ENCODE measurements at places on chromosomes 3 and 15.

DNA sequence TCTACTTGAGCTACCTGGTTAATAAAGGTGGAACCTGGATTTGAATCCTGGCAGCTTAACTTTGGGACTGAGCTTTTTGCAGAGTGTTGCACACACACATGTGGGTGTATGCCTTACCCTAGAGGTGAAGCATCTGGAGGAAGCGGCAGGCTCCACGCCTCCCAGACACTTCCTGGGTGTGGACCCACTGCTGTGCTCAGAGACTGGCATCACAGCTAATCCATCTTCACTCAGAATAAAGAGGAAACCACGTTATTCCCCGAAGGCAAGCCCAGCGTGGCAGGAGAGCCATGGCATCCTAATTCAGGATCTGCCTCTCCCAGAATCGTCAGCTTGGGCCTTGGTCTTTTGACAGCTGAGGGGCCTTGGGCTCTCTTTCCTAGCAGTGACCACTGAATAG, 25.5 kb downstream of the CCDC13 start:
- DNase-seq: peak; percentile 29

GRCh38 chr15:48654801-48655200, 9.3 kb upstream of the FBN1 start:
- no peak for DNase-seq

- no peak for DNase-seq
Observed at GRCh38 chr3:116318370-116318769, 126.9 kb downstream of the LSAMP start.

GRCh38 chr3:186788482-186789370, 5.3 kb downstream of the EIF4A2 start:
- no peak for DNase-seq

DNA sequence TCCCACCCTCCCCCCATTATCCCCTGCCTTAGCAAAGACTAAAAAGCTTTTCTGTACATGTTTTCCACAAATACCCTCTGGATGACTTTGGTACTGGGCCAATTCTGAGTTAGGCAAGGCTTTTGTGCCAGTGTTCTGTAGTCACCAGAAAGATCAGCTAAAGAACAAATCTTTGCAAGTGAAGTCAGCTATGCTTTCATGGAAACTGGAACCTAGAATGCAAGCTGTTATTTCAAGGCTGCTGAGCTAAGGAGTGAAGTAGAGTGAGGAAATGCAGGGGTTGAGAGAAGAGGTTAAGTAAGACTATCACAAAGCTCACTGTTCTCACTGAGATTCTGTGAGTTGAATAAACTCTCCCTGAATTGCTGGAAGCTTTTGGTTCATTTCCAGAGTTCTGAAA, 107.8 kb upstream of the CNTN3 start:
- DNase-seq: no peak

DNA sequence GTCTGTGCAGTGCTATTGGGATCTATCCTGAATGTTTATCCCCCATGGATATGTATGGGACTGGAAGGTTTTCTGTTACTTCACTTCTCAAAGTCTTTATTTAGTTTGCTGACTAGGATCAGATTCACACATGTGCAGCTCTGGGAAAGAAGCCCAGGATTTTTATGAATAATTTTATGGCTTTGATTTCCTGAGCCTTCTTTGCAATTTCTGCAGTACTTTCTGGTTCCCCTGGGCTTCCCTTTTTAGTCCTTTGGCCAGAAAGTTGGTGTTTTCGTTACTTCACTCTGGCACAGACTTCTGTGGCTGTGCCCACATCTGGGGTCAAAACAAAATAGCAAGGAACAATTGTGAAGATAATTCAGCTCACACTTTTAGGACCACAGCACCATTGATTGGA, 721.0 kb downstream of the OTOL1 start:
- no peak for DNase-seq

DNA sequence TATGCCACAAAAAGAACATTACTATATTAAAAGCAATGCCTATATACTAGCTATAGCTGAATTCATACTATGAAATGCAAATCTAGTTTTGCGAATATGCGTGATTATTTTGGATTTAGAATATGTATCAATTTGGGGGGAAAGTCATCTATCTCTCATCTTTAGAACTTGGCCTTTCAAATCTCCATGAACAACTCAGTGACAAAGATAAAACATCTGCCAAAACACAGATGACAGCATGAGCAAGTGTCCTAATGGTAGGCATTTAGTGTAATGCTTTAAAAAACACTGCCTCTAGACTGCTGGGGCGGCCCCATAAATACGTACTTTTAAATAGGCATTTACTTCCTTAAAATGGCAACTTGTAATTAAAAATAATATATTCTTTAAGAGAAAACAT, 2.7 kb downstream of the CD47 start:
- no peak for DNase-seq

GRCh38 chr3:105847452-105847851, 21.4 kb downstream of the CBLB start:
- DNase-seq: no peak

GRCh38 chr3:149291178-149291577, 42.3 kb downstream of the TM4SF18 start:
- DNase-seq: no peak

- no peak for DNase-seq
Observed at GRCh38 chr15:68372291-68372811, 59.6 kb downstream of the ITGA11 start.

DNA sequence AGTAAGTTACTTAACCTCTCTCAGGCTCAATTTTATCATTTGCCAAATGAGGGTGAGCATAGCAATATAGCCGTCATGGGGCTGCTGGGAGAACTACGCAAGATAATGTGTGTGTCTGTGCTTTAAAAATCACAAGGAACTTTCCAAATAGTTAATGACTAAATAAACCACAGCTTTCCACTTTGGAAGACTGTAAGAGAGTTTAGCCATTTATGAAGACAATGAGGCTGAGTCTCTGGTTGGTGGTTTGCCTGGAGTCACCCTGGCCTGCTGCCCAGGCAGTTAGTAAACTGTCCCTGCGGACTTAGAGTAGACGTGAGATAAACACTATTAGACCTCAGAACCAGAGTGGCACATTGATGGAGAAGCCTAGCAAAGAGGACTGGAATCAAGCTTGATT, 357.7 kb downstream of the CLSTN2 start:
- DNase-seq: no peak

GRCh38 chr3:81778678-81779182, 17.3 kb upstream of the GBE1 start:
- DNase-seq: no peak

DNA sequence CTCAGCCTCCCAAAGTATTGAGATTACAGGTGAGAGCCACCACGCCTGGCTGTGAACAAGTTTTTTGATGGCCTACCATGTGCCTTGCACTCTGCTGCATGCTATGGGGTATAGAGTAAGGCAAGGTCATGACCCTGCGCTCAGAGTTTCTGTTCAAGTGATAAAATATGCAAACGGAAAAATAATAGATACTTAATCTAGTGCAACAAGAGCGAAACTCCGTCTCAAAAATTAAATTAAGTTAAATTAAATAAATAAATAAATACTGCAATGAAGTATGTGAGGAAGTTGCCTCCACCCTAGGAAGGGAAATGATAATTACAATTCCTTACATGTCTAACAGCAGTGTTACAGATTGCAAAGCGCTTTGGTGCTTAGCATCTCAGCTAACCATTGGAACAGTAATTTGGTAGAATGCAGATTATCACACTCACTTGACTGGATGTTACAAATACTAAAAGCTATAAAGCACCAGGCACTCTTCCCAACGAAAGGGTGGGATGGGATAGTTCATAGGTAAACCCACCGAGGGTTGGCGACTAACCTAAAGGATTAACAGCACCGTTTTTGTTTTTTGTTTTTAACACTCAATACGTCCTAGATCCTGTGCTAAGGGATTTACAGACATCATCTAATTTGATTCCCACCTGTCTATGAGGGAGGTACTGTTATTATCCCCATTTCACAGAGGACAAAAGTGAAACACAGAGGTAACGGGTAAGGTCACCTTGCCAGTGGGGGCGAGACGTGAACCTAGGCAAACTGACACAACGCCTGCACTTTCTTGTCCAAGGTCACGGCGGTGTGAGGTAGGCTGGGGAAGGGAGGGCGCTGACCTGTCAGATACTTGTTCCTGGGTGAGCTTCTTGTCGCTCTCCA, 793 bp upstream of the FANCD2 start:
- DNase-seq: no peak

- no peak for DNase-seq
Observed at GRCh38 chr3:122066331-122067213, 11.4 kb downstream of the CD86 start.

GRCh38 chr3:149363053-149363452, 14.4 kb downstream of the TM4SF1 start:
- no peak for DNase-seq

DNA sequence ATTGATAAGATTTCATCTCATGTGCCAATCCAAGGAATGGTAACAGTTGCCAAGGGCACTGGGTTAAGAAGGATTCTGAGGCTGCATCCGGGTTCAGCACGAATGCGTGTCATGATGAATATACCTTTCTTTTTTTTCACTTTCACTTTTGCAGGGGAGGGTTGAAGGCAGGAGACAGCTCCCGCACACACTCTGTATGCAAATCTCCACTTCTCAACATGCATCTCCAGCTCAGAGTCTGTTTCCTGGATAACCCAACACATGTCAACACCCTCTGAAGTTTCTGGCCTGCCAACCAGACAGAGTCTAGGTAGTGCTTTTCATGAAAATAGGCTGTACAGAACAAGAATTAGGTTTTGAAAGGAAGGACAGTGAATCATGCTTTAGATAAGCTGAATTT, 21.6 kb downstream of the B4GALT4 start:
- DNase-seq: peak; percentile 25

GRCh38 chr15:60372756-60373155, 25.0 kb downstream of the ANXA2 start:
- DNase-seq: no peak

- DNase-seq: no peak
Observed at GRCh38 chr15:62506217-62506805, 341.2 kb upstream of the C2CD4B start.

DNA sequence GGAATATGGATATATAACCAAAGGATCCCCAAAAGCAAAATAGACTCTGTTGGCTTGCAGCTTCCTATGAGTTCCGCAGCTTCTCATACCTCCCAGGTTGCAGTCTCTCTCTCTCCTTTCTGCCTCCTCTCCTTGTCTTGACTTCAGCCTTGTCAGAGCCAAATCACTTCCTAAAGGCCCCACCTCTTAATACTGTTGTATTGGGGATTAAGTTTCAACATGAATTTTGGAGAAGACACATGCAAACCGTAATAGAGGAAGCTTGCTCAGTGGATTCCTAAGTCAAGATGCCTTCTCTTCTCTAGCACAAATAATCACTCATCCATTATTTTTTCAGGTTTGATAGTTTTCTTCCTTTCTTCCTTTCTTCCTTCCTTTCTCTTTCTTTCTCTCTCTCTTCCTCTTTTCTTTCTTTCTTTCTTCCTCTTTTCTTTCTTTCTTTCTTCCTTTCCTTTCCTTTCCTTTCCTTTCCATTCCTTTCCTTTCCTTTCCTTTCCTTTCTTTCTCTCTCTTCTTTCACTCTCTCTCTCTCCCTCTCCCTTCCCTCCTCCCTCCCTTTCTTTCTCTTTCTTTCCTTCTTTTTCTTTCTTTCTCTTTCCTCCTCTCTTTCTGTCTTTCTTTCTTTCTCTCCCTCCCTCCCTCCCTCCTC, 411.3 kb upstream of the TPM1 start:
- DNase-seq: no peak

DNA sequence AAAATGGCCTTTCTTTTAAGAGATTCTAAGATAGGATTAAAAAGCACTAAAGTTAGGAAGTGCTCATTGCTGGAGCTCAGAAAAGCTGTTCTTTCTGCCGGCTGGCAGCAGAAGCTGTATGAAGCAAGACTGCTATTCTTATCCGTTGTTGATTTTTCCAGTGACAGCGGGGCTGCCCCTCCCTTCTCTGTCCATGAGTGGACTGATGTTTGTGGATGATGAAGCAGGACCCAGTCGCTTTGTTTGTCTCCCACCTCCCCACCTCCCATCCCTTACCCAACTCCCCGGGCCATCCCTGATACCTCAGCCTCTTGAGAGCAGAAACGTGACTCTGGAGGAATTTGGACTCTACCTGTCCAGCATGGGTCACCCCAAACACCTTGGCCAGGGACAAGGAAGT, 10.3 kb upstream of the MUSTN1 start:
- no peak for DNase-seq

DNA sequence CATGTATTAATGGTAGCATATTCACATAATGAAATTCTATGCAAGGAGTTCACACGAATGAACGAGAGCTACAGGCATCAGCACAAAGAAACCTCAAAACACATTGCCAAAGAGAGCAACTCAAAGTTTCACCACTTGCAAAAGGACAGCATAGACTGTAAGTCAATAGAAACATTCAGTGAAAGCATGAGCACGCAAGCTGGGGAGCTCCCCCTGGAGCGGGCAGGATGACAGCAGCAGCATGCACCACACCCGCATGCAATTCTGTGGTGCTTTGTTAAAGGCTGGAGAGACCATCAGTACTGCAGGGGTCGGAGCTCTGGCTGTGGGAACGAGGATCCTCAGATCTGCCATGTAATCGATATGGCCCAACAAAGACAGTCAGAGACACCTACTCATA, 18.7 kb downstream of the OCA2 start:
- no peak for DNase-seq

- no peak for DNase-seq
Observed at GRCh38 chr3:126549861-126550487, 8.8 kb downstream of the C3orf22 start.

DNA sequence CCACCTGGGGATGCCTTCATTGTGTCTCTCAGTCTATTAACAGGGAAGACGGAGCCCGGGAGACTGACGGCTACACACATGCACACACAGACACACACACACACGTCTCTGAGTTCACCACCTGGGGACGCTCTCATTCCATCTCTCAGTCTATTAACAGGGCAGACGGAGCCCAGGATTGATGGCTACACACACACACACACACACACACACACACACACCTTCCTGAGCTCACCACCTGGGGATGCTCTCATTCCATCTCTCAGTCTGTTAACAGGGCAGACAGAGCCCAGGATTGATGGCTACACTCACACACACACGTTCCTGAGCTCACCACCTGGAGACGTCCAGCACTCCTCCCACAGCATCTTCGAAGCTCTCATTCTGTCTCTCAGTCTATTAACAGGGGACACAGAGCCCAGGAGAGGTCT, 143.9 kb downstream of the OR4M2 start:
- no peak for DNase-seq

DNA sequence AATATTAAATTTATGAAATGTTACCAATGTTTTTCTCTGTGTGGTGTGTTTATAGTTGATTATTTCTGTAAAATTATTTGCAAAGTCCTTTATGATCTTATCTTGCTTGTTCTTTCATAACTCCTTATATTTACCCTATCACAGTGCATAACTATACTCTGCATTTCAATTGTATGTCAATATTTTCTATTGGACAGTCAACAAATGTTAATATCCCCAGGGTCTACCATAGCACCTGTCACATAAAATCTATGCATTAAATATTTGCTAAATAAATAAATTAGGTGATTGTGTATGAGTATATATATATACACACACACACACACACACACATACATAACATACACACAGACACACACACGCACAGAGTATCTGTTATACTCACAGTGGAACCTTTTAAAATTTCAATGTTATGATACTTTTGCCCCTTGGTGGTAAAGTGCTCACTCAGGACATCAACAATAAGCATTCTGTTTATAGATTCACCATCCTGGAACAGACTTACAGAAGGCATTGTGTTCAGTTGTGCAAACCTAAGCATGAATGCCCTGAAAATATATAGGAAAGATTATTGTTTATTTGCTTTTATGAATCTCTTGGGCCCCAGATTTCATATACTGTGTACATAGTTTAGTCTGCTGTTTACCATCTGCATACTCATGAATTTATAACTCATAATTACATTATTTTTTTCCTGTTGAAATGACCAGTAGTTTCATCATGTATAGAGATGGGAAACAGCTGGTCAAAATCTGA, 443.7 kb downstream of the EPHA6 start:
- DNase-seq: no peak
